ENCODE measurements at places on chromosomes 13 and 19.
A peak's percentile ranks its signal among the peaks of the same experiment; 100 is the strongest.

- DNase-seq = no peak
Observed at GRCh38 chr19:6217752-6218334, 61.9 kb downstream of the MLLT1 start.

DNA sequence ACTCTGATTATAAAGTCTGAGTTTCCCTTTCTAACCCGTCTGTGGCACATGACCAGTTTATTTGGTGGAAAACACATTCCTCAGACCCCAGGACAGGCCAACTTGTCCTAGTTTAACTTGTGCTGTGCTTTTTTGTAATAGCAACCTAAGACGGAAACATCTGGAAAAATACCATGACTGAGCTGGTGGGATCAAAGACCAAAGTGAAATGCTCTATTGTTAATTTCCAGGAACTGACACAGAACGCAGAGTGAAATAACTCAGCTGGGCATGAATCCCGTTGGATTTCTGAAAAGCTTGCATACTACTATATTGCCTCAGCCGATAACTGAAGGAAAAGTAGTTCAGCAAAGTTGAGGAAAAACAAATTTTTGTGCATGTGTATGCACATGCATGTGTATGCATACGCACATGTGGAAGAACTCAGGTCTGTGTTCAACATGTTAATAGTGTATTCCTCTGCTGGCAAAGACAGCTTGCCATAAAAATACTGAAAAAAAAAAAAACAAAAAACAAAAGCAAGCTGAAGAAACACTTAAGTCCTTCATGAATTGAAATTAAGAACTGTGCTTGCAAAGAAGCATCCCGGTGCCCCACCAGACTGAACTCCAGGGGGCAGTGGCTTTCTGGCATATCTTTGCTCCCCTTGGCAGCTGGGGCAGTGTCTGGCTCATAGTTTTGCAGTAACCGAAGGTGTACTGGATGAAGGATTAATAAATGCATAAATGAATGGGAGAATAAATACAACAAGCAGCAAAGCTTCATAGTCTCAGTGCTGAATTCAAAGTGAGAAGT lies 187.8 kb downstream of the LHFPL6 start:
- DNase-seq = peak; percentile 73

- no peak for DNase-seq
Observed at GRCh38 chr13:106372199-106373155, 163.0 kb downstream of the EFNB2 start.

DNA sequence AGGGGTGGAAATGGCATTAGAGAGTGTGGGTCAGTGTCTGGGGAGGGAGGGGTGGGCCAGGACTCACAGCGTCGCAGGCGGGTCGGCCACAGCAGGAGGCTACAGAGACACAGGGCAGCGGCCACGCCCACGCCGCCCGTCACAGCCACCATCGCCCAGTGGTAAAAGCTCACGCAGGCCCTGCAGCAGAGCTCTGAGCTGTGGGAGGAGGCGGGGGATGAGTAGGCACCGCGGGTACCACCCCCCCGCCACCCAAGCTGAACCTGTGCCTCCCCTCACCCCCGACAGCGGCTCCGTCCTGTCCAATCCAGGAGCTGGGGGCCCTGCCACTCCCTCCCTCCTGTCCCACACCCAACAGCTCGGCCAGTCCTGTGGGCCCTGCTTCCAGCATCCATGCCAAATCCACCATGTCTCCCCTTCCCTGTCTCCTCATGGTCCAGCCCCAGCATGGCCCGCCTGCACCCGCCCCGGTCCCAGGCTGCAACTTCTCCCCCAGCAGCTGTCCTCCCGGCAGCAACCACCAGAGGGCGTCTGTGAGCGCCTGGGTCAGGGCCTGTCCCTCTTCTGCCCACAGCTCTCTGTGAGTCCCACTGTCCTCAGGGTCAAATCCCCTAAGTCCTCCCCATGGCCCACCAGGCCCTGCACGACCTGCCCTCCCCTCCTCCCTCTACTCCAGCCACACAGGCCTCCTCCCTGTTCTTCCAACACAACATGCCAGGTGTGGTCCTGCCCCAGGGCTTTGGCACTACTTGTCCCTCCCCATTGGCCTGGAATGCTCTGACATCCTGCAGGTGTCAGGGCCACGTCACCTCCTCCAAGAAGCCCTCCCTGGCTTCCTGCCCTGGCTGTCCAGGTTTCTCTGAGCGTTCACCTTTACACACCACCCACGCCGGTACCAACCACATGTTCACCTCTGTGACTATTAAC lies 6.0 kb downstream of the TEKTIP1 start:
- DNase-seq = peak; percentile 85

DNA sequence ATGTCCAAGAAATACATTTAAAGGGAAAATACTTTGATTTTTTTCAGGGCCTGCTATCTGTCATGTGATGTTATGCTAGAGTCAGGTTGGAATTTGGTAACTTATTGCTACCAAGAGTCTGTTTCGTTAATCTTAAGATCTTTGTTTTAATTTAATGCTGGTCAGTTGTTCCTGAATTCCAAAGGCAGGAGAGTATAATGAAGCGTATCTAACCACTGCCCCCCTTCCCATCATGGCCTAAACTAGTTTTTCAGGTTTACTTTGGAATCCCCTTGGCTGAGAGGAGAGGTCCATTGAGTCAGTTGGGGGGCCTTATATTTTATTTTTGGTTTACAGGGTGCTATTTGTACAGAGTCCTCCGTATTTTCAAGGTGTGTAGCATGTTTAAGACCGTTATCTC lies 116.3 kb upstream of the SLC7A1 start:
- no peak for DNase-seq

DNA sequence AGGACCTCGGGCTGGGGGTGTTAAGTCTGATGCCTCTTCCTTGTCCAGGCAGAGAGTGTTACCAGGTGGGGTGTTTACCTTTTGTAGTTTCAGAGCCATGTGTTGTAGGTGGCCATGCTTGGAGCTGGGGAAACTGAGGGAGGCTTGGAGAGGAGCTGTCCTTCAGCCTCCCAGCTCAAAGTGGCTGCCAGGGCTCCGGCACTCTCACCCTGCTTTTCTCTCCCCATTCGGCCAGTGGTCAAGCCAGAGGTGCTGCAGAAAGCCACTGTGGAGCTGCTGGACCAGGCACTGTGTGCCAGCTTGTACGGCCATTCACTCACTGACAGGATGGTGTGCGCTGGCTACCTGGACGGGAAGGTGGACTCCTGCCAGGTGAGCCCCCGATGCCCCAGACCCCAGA lies 17.4 kb downstream of the TIMM13 start:
- DNase-seq = no peak

DNA sequence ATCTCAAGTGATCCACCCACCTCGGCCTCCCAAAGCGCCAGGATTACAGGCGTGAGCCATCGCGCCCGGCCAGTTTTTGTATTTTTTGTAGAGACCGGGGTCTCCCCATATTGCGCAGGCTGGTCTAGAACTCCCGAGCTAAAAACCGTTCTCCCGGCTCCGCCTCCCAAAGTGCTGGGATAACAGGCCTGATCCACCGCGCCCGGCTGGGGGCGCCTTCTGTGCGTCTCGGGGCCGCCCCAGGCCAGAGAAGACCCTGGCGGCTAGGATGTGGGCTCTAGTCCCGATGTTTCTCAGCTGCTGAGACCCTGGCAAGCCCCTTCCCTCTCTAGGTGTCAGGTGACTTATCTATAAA lies 3.6 kb downstream of the ARHGAP45 start:
- DNase-seq = no peak

- DNase-seq = no peak
Observed at GRCh38 chr19:34618410-34618809, 58.5 kb downstream of the SCGB2B2 start.

DNA sequence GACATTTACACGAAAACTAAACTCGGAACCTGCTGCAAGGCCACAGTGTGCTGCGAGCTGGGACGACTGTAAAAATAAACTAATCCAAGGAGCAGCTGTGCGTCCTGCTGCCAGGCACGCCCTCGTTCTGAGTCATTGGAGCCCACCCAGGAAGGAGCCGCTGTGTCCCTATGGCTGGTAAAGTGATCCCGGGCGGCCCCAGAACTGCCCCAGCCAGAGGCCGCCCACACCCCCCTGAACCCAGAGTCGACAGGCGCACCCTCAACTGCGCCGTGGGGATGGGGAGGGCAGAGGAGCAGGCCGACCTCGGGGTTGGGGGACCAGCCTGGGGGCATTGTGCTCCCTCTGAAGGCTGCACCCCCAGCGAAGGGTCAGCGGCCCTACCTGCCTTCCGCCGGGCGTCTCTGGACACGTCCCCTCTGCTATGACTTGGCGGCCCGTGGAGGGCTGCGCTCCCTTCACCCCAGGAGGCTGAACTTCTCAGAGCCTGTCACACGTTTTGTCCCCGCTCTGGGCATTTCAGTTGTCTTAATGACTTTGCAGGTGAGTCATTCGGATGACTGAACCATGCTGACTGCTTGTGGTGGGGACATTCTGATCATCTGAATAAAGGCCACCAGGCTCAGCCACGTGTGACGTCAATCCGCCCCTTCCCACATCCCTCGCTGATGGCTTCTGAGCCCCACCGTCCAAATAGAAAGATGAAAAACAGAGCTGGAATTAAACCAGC lies 42.7 kb downstream of the ADPRHL1 start:
- DNase-seq = no peak

- no peak for DNase-seq
Observed at GRCh38 chr13:22175815-22176214, 504.9 kb downstream of the FGF9 start.

DNA sequence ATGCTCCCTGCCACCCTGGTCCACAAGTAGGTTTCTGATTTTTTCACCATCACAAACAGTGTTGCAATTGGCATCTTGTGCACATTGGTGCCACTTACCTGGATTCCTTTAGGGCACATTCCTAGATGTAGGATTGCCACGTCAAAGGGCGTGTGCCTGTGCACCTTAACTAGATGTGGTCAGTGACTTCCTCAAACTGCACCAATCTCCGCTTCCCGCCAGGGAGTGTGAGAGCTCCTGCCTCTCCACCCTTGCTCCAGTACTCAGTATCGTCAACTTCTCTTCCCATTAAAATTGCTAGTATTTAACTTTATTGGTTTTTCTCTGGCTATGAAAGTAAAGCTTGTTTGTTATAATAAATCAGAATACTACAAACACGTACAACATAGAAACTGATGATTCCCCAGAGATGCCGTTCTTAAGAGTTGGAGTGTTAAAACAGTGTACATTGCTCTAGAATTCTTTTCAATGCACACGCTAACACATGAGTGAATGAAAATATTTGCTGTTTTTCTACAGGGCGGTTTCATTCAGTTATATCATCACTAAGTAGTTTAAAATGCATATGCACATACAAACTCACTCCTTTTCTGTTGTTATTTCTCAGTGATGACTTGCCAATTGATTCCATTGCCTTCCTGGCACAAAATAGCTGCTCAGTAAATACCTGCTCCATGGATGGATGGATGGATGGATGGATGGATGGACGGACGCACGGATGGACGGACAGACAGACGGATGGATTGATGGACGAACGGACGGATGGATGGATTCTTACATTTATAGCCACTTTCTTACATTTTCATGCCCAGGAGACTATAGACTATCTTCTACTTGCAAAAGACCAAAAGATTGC lies 23.4 kb downstream of the CCNE1 start:
- DNase-seq = no peak

Data from head of caudate nucleus (tissue), 42 donors.